ENCODE measurements at places on chromosomes 4 and X.

- DNase-seq, result no peak
These were observed 335 bp upstream of the CD38 start for GRCh38 chr4:15777697-15778288.

DNA sequence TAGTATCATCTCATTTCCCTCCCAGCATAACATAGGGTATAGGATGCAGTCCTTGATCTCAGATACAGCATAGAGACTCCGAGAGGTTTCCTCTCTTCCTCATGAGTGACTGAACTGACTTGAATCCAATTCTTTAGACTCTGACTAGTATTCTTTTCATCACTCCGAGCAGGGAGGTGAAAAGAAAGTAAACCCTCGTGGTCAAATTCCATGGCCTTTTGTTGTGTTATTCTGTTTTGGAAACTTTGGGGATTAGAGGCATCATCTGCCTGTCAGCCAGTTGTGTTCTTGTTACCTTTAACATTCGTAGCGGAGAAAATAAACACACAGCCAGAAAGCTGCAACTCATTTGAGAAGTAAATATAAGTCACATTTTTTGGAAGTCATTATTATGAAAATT, 206.6 kb downstream of the ARHGAP10 start:
- no peak for DNase-seq

GRCh38 chr4:174181827-174182226, 101.6 kb downstream of the FBXO8 start:
- no peak for DNase-seq

DNA sequence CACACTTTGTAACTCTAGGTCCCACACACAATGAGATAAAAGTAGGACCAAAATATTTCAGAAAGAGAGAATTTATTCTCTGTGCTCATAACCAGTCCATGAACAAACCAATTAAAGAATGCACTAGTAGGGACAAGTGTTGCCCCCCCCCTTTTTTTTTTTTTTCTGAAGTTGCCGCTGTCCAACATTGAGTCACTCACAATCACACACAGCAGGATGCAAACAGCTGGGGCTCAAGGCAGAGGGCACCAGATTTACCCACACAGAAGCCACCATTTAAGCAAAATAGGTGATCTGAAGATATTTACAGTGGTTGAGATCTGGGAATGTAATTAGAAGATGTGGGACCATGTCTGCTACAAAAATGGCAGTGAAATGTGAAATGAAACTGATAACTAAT, 850.9 kb upstream of the SLIT2 start:
- DNase-seq, result no peak

GRCh38 chrX:39396358-39396995, 595.2 kb downstream of the MID1IP1 start:
- no peak for DNase-seq

DNA sequence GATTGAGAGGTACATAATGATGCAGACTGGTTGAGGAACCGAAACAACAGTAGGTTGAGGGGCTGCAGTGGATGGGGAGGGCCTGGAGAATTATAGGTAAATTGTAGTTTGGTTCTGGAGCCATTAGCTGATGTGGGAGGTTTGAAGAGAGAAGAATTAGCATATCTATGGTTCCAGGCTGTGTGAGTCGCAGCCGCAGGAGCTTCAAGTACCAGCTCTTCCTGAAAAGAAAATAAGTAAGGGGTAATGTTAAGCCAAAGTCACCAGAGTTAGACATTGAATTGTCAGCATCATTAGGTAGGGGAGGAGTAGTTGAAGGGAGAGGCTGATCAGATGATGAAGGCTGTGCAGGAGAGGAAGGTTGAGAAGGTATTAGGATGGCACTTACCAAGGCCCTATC, 29.5 kb downstream of the PF4 start:
- no peak for DNase-seq

- DNase-seq, result no peak
These were observed 417.4 kb downstream of the PACRGL start for GRCh38 chr4:21117541-21118180.

DNA sequence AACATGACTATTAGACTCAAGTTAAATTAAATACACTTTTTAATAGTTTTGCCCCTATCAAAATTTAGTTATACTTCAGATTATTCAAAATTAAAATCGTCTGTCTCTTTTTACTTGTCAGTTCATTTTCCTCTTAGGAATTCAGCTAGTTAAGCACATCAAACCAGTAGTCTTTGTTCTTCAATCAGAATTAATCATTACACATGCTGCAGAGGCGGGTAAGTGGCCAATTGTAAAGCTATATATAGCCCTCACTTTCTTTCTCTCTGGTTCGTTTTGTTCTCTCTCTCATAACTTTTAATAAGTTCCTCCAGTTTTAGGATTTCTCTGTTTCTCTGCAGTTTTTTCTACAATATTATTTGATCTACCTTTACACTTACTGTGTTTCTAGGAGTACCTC, 359.1 kb upstream of the PABPC4L start:
- DNase-seq, result no peak

- no peak for DNase-seq
These were observed 57.5 kb upstream of the PARM1 start for GRCh38 chr4:74875451-74875850.

DNA sequence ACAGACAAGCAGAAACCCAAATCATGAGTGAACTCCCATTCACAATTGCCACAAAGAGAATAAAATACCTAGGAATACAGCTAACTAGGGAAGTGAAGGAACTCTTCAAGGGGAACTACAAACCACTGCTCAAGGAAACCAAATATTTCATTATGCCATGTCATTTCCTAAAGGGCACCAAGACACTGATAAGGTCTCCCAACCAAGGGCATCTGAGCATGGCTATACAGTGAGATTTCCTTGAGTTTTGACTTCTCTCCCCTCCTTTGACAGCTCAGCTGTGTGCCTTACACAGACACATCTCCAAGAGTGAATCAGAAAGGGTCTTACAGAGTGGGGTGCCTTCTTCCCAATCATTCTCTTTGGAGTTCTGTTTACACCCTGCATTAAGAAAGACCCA, 40.4 kb downstream of the PCDH7 start:
- no peak for DNase-seq

- DNase-seq, result no peak
These were observed 155.9 kb upstream of the RASGEF1B start for GRCh38 chr4:81627590-81627989.

GRCh38 chrX:17706676-17707075, 30.6 kb upstream of the SCML1 start:
- peak; percentile 36 for DNase-seq

- no peak for DNase-seq
These were observed 1.4 kb upstream of the FUNDC1 start for GRCh38 chrX:44544036-44544435.
